Chondrocyte (in vitro differentiated cells): ENCODE measurements at places on chromosomes 1 and 21. TPM values are rescaled to one million over a fixed set of nuclear protein-coding genes. Genes with fewer than 3 reads are reported as not detected.

The AHDC1 gene
- total RNA-seq, result 61.6 to 86.7 TPM (median 61.8 TPM) in 3 replicates

DNA sequence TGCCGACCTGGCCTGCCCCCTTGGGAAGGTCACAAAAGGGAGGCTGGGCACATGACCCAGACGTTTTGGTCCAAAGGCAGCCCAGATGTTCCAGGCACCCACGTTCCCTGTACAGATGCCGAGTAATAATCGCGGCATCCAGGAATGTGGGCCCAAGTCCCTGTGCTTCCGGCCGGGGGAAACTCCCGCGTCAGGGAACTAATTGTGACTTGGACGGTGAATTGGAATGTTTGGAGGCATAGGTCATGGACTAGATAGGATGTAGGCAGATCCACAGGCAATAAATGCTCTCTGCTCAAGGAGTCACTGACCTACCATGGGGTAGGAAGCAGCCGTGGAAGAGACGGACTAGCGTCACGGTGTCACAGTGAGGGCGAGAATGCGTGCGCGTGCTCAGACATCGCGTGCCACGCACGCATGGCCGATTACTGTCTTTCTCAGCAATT, 178.4 kb downstream of the DUSP10 start:
- H3K4me1 ChIP-seq, result no peaks in the 10 kb centered on the region
- peaks cover 28% of the 10 kb centered on the region for H3K27me3 ChIP-seq
- no peak for DNase-seq
- no peak overlapping the region for H3K27ac ChIP-seq
- H3K36me3 ChIP-seq, result no peaks in the 10 kb centered on the region

DNA sequence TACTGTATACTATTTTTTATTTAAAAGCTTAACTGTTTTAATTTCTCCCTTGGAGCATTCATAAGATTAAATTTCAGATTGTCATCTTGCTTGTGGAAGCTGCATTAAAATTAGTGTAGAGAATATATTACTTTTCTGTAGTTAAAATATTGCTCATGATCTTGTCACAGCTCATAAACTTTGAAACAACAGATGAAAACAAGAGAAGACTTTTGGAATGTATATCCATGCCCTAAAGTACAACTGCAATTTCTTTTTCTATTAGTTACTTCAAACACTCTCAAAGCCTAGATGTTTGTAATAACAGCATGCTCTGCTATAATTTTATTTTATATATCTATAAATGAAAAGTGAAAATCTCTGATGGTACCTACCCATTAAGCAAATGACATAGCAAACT, 155.9 kb downstream of the COL11A1 start:
- DNase-seq, result no peak
- H3K27me3 ChIP-seq, result no peaks in the 10 kb centered on the region
- no peak overlapping the region for H3K27ac ChIP-seq

GRCh38 chr1:207314816-207315215, 6.7 kb upstream of the CD55 start:
- no peak overlapping the region for H3K27ac ChIP-seq
- H3K4me1 ChIP-seq, result peaks cover under 1% of the 10 kb centered on the region
- no peaks in the 10 kb centered on the region for H3K36me3 ChIP-seq

DNA sequence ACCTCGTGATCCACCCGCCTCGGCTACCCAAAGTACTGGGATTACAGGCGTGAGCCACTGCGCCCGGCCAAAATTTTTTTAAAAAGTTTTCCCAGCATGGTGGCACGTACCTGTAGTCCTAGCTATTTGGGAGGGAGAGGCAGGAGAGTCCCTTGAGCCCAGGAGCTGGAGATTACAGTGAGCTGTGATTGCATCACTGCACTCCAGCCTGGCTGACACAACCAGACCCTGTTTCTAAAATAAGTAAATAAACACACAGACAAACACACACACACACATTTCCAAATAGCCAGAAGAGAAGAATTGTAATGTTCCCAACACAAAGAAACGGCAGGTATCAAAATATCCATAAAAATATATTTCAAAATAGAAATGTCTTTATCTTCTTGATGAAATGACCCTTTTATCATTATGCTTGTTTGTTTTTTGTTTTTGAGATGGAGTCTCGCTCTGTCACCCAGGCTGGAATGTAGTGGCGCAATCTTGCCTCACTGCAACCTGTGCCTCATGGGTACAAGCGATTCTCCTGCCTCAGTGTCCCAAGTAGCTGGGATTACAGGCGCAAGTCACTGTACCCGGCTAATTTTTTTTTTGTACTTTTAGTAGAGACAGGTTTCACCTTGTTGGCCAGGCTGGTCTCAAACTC, 9.3 kb downstream of the HES2 start:
- H3K4me1 ChIP-seq, result peaks cover 9% of the 10 kb centered on the region
- H3K4me3 ChIP-seq, result no peak overlapping the region
- no peak for DNase-seq
- H3K27me3 ChIP-seq, result peaks cover 30% of the 10 kb centered on the region
- H3K27ac ChIP-seq, result no peak overlapping the region
